ENCODE measurements at places on chromosomes 12 and 14.

DNA sequence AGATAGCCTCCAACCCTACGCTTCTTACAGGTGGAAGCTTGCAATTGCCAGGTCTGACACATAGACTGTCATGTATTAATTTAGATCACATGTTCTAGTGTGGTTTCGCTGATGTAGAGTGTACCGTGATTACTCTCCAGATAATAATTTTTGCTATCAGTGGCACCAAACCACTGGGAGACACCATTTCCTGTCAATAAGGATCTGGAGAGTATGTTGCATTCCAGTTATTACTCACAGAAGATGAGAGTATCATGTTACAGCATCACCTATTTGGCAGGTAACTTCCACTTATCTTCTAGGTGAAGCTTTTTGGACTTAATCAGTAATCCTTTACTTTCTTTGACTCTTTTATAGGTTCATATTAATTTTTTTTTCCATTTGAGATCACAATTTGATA lies 147.2 kb downstream of the HELB start:
- DNase-seq = peak; percentile 3

GRCh38 chr14:103108749-103109207 lies 14.3 kb downstream of the EXOC3L4 start:
- DNase-seq = peak; percentile 71

GRCh38 chr12:131494741-131495524 lies 216.0 kb upstream of the SFSWAP start:
- no peak for DNase-seq

DNA sequence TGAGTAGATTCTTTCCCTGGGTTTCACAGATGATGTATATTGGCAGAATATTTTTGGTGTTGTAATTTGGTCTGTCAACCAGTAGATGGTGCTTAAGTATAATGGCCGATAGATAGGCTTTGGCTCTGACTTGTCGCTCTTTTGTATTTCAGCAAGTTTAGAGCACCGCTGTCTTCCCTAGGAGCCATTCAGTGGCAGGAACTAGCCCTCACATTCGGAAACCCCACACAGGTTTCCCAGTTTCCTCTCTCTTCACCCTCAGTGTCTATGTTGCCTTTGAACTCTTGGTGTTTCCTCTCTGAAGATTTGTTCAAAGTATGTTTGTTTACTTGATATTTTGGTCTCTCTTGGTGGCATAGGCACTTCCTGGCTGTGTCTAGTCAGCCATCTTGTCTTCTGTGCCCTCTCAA lies 102.2 kb downstream of the GPHN start:
- no peak for DNase-seq

DNA sequence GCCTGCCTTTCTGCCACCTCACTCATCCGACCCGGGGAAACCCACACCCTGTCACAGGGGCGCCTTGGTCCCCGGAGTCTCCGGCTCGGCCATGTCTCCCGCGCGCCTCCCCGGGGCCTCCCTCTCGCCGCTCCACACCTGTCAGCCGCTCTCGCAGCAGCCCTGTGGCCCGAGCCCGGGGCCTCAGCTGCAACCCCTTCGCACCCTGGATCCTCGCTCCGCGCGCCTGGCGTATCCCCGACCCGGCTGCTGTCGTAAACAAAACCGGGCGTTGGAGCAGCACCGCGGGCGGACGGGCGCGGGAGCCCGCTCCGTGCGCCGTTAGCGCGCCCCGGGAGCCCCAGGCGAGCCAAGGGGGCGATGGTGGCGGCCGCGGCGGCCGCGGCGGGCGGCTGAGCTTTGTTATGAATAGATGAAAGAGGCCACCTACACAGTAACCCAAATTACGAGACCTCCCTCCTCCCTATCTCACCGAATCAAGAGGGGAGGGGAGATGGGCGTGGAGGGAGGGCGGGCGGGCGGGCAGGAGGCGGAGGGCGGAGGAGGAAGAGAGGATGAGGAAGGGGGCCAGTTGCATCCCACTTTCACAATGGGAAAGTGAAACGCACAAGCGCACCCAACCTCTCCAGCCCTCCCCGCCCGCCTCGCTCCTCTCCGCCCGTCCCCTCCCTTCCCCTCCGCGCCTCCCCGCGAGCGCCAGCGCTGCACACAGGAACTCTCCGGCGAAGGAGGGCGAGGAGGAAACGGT lies at the start of gene PLXNC1:
Gene PLXNC1 (plus strand): TSS at position 587 of the 748 bp plus-strand sequence. CDS start 395 bp downstream, outside the sequence.
- no peak for DNase-seq

GRCh38 chr14:31950331-31950730 lies 126.8 kb upstream of the ARHGAP5 start:
- no peak for DNase-seq

- peak; percentile 31 for DNase-seq
Measured at GRCh38 chr14:105089746-105090492, 24.7 kb upstream of the GPR132 start.

GRCh38 chr12:14741153-14741552 lies 44.8 kb upstream of the GUCY2C start:
- DNase-seq = no peak
